GM12864 (cell line): ENCODE measurements at places on chromosomes 5 and 9.

- no peak for DNase-seq
These were observed 210.8 kb downstream of the NFIB start for GRCh38 chr9:14103115-14103514.

DNA sequence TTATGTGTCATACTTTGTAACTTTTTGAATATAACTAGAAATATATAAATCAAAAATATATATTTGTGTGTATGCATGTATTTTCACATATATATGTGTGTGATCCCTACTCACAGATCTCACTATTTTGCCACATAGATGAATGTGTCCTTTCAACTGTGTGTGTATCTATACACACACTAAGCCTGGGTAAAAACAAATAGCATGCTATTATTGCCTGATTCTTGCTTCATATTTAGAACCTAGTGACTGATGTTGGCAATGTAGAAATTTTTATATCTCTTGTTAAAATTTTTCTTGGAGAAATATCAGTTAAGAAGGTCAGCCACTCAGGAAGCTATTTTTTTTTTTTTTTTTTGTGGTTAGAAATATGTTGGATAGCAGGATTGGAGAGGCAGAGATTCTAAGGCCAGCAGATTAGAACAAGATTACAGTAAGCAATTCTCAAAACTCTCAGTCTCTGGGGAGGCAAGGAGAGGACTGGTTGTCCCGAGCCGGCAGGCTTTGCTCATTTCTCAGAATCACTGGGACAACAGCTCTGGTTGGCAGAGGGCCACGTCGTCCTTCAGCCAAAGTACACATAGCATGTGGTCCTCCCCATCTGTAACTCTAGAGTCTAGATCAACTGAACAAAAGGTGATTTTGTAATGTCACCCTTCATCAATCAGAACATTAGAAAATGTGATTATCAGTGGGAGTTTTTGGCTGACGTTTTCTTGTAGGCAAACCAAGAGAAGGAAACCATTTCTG, 19.7 kb downstream of the C6 start:
- DNase-seq, result no peak

DNA sequence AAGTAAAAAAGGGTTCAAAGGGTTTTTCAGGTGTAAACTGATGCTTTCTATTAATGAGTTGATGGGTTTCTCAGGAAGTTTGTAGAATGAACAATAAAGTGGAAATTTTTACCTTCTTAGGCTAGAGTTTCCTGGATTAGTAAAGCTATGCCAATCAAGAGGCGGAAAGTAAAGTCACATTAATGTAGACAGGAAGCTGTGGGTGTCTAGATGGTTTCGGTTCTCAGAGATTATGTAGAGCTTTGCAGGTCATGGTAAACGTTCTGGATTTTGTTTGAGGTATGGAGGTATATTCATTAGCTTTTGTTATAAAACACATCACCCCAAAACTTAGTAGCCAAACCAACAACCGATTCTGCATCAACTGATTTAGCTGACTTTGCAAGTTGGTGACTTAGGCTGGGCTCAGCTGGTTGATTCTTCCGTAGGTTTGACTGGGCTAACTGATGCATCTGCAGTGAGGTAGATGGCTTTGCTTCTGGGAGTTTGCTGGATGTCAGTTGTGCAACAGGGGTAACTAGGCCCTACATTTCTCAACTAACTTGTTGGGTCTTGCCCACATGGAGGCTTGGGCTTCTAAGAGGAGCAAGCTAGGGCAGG, 273.8 kb downstream of the MSX2 start:
- no peak for DNase-seq

- no peak for DNase-seq
These were observed 120.3 kb upstream of the SPATA31C2 start for GRCh38 chr9:88258601-88259000.

- DNase-seq, result no peak
These were observed 192.1 kb upstream of the TRIM32 start for GRCh38 chr9:116494815-116495634.

DNA sequence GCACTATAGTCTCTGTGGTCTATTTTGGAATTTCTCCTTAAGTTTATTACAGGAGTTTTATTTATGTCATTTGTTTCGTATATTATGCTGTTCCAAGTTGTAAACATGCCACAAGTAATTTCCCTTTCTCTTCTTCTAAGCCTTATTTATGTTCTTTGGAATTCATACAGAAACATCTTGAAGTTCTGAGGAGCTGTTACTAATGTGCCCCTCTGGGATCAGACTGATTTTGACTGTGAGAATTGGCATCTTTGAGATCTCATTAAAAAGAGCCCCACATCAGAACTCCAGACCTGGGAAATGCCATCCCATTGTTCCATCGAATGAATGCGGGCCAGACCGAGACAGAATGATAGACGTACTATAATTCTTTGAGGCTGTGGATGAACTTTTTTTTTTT, 138.8 kb upstream of the CD180 start:
- DNase-seq, result no peak

GRCh38 chr5:173320259-173320658, 8.0 kb downstream of the STC2 start:
- no peak for DNase-seq

DNA sequence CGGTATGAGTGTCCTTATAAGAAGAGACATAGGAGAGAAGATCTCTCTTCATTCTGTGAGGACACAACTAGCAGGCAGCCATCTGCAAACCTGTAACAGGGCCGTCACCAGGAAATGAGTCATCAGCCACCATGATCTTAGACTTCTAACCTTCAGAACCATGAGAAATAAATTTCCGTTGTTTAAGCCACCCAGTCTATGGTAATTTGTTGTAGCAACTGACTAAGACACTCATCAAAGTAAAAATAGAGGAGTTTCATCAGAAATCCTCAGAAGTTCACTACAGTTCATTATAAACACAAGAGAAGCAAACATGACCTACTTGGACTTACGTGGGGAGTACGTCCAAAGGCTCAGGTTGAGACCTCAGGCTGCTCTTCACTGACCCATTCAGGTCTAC, 357.7 kb downstream of the SEMA5A start:
- no peak for DNase-seq

- no peak for DNase-seq
These were observed 120.6 kb downstream of the FOXD1 start for GRCh38 chr5:73327908-73328455.
